ENCODE measurements at places on chromosomes 5 and 9.

DNA sequence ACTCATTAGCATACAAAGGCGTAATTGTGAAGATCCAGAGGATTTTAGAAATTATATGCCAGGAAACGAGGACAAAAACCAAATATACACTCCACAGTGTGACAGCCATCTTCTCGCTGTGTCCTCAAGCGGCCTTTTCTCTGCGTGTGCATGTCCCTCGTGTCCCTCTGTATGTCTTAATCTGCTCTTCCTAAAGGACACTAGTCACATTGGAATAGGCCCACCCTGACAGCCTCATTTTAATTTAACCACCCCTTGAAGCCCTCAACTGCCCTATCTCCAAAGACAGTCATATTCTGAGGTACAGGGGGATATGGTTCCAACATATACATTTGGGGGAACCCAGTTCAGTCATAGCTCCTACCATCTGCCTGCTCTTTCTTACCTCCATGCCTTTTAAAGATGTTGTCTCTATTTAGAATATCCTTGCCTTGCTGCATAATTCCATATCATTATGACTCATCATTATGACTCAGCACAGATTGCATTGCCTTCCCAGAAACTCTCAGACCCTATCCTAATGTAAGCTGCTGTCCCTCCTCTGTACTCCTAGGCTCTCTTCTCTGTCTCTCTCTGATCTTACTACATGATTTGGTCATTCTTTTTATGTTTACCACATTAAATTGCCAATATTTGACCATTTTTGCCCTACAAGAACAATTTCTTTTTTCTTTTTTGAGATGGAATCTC, 210.9 kb downstream of the AOPEP start:
- no peak for DNase-seq

- DNase-seq: no peak
Measured at GRCh38 chr5:154230526-154230925, 40.0 kb downstream of the GALNT10 start.

DNA sequence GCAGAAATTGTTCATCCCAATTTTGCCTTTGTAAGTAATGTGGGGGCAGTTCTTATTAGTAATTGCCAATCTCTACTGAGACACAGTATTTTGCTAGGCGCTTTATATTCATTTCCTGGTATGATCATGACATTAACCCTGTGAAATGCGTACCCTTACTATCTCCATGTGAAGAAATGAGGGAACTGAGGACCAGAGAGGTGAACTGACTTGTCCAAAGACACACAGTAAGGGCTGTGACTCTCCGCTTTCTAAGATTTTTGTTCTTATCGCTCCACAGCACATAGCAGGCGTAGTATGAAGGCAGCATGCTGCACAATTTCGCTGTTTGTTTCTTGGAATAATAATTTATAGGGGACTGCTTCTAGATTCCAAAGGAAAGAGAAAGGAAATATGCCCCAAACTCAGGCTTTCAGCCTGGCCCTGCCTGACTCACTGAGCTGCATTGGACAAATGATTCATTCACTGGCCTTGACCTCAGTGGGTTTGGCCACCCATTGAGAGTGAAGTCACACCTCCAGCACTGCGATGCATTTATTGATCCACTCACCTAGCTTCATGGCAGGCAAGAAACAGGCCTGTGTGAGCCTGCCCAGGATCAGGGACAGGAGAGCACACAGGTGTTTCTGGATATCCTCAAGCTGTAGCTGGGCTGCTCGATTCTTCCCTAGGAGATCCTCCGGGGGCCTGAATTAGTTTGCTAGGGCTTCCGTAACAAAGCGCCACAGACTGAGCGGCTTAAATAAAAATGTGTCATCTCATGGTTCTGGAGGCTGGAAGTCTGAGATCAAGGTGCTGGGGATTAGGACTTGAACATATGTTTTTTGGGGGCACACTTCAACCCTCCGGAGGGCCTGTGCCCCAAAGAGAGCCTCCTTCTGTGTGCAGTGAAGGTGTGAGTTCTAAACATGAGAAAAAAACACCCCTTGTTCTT, 7.2 kb upstream of the DUSP1 start:
- DNase-seq: no peak

DNA sequence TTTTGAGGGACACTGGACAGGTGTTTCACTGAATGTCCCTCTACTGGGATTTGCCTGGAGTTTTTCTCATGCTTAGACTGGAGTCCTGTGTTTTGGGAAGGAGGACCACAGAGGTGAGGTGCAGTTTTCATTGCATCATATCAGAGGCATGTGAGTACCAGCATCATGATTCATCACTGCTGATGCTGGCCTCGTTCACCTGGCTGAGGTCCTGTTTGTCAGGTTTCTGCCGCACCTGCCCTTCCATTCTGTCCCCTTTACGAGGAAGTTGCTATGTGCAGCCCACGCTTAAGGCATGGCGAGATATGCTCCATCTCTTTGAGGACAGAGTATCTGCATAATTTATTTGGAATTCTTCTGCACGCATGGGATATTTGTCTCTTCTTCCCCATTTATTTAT, 162.1 kb downstream of the TENT4A start:
- no peak for DNase-seq

GRCh38 chr9:4674783-4675182, 4.6 kb upstream of the CDC37L1 start:
- DNase-seq: no peak

DNA sequence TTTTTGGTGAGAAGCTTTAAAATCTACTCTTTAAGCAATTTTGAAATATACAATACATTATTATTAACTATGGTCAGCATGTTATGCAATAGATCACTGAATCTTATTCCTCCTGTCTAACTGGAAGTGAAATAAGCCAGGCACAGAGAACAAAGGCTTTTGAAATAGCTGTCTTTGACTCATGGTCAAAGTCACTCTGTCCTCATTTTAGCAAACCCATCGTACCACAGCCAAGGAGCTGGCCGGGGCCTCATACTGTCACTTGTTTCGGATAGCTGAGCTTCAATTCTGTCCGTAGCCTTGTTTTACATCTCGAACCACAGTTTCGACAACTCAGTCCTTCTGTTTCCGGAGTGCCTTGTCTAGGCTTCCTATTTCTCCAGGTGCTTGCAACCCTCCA, 19.2 kb downstream of the ADCY2 start:
- no peak for DNase-seq

DNA sequence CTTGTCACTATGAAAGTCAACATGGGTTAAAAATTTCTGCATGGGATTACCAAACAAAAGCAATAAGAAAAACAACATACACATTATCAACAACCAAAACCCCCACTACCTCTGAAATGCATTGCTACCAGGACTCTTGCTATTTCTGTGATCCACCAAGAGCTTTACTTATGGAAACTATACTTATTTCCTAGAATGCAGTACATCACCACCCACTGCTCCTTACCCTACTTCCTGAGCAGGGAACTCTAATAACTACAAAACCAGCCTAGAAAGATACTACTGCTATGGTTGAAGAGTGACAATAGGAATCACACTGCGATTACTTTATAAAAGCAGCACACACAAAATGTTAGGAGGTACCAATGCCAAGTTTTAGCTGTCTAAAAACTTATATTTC, 22.2 kb downstream of the LURAP1L start:
- DNase-seq: no peak

DNA sequence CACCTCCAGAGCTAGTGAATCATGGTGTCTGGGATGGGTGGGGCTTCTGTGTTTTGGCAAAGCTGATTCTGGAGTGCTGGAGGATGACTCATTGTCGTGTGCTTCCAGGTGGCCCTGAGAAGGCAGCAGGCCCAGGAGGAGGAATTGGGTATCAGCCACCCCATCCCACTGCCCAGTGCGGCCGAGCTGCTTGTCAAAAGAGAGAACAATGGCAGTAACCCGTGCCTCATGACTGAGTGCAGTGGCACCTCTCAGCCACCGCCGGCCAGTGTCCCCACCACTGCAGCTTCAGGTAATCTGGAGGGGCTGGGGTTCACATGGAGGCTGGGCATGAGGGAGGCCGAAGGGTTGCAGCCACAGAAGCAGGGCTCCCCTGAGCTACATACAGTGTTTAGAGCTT, 5.4 kb downstream of the DMRT1 start:
- no peak for DNase-seq

DNA sequence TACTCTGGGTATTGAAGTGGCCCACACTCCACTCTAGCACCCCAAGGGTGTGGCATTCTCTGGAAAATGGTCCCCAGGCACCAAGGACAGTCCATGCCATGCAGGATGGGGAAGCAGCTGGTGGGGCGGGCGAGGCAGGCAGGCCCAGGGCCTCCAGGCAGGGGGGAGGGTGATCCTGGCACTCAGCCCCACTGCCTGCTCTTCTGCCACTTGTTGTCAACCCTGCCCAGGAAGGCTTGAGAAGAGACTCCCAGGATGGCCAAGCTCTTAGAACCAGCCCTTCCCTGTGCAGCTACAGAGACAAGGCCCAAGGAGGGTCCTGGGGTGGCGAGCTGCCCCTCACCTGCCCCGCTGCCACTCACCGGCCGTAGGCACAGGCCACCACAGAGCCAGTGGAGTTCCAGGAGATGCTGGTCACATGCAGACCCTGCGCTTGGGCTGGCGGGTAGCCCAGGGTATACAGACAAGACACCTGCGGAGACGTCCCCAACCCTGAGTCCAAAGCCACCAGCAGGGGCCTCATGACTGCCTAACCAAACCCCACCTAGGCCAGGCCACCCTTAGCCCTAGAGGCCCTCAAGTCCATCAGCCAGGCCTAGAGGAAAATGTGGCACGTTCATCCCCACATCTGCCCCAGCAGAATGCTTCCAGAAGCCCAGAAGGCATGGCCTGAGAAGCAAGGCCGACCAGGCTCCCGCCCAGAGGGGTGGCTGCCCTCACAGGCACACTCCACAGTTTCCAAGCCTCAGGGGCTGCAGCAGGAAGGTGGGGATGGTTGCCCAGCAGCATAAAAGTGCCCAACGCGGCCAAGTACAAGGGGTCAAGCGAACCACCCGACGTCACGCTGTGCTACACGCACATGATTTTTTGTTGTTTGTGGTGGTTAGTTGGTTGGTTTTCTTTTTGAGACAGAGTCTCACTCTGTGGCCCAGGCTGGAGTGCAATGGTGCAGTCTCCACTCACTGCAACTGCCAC, 19.8 kb downstream of the DYNC2I2 start:
- no peak for DNase-seq

DNA sequence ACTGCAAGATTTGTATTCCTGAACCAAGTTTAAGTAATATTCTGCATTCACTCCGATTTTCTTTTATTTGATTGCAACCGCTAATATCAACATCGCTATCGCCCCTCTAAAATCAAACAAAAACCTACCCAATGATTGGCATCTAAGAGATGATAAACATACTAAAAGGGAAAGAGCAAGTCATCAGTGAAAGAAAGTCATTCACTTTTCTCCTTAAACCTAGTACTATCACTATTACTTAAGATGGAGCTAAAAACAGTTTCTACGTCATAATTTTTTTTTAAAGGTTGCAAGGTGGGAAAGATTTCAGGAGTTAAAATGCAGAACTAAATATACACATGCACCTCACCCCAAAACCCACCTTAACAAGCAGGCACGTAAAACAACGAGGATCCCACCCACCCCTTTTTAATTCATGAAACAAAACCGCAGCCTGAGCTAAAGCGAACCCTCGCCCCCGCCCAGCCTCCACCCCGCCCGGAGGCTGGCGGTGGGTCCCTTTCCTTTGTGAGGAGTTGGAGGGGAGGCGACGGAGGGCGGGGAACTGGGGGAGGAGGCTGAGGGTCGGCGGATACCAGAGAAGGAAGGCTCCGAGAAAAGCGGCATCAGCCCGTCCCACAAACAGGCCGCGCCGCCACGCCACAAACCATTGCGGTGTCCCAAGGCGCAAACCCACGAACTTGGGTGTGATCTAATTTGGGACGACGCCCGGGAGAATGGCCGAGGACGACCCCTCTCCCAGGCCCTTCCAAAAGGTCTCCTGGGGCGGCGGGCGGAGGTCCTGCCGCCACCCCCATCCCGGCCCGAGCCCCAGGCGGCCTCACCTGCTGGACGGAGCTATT, 861 bp downstream of the UBQLN1 start:
- no peak for DNase-seq

GRCh38 chr5:93117751-93118531, 463.1 kb downstream of the NR2F1-AS1 start:
- DNase-seq: no peak

DNA sequence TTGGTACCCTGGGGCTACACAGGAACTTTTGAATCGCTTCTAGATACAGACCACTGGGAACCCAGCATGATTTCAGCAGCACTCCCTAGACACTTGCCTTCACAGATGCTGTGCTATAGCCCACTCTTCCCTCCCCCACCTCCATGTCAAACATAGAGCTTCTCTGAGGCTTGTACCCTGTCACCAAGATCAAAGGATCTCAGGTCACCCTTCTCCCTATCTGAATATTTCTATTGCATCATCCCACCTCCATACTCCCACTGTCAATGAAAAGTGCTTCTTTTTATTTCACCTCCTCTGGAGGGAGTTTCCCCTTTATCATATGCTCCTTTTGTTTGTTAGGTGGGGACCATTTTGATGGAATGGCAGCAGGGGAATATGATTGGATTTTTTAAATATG, 29.2 kb upstream of the PHF24 start:
- no peak for DNase-seq

GRCh38 chr5:77981820-77982219, 205.7 kb upstream of the TBCA start:
- no peak for DNase-seq

DNA sequence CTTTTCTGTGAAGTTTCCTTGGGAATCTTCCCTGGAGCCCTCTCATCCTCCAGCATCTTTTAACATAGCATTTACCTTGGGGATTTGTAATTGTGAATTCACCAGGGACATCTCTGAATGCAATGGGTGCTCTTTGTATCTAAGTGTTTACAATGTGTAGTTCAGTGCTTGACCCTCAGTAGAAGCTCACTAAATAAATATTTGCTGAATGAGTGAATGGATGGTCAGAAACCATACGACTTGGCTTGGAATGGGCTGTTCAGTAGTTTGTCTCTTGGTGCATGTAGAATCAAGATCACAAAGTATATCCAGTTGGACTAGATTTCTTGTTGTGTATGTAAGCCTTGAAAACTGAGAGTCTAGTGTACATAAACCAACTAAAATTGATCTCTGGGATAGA, 81.8 kb upstream of the MEF2C start:
- no peak for DNase-seq
